RPMI8226 (cell line): ENCODE measurements at places on chromosomes 1 and 21.

DNA sequence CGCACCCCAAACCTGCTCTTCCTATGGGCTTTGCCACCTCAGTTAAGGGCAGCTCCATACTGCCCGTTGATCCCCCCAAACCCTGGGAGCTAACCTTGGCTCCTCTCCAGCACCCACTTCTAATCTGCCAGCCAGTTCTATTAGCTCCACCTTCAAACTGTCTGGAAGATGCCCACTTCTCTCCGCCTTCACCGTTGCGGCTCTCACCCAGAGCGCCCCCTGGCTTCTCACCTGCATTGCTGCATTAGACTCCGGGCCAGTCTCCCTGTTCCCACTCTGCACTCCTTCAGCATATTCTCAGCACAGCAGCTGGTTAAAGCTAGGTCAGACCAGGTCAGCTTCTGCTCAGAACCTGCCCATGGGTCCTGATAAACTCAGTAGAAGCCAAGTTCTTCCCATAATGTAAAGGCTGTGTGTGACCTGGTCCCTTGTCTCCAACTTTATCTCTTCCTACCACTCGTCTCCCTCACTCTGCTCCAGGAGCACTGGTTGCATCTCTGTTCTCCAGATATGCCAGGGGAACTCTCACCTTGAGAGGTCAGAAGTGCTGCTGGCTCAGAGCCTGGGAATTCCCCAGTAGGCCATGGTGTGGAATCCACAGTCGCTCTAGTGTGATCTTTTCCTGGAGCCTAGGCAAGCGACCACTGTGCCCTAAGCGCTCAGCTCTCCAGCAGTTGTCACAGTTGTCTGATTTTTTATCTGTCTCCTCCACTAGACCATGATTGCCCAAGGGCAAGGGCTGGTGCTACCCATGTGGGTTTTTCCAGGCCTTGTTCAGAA, 150.3 kb downstream of the HMGB4 start:
- DNase-seq = peak; percentile 39

DNA sequence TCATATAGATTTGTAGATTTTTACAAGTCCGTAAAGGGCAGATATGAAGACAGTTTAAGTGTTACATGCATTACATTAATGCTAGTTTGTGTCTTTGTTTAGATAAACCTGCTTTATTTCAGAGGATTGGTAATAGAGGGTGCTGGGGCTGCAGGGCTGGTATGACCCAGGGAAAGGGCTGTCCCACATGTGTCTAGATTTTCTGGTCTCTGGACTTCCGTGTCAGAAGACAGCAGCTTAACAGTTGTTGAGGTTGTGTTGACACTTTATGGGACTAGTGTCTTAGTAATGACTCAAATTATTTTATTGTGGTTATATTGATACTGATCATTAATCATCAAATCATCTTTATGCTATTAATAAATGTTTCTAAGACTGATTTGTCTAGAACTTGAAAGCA, 10.1 kb downstream of the PRDM2 start:
- no peak for DNase-seq

GRCh38 chr1:168821434-168821833, 92.4 kb upstream of the DPT start:
- no peak for DNase-seq

- DNase-seq = no peak
These were observed 51.1 kb downstream of the SLC16A1 start for GRCh38 chr1:112904831-112905261.

DNA sequence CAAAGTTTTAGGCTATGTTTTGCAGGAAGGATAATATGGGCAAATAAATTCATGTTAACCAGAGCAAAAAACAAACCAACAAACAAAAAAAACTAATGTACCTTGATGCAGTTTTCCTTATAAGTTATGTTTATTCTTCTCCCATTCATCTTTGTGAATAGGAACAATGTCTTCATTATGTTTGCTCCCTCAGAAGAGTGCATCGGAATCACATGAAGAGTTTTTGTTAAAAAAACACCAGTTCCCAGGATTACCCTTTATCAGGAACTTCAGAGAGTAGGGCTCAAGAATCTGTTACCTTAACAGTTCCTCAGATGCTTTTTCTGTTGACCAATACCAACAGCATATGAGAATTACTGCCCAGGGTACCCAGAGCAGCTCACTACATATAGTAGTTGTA, 14.6 kb upstream of the PRRC2C start:
- no peak for DNase-seq

GRCh38 chr21:34736116-34736874, 67.5 kb downstream of the CLIC6 start:
- DNase-seq = no peak

DNA sequence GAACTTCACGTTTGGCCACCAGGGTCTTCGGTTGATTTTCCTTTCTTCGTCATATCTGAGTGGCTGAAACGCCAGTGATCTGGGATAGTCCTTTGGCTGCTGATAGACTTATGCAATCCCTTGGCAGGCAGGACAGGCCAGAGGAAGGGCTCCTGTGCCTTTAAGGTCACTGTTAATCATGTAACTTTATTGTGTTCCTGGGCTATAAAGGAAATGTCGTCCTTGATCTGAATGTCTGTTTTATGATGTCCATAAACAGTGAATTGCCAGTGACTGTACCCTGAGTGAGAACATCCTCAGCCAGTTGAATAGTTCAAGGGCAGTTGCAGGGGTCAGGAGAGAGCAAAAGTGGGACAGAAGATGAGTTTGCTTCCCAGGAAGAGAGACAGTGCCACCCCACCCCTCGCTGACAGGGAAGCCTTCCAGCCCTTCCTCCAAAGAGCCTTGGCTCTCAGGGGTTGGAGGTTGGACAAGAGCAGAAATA, 68.0 kb downstream of the PDE9A start:
- DNase-seq = no peak

- DNase-seq = no peak
These were observed 23.7 kb downstream of the KCNC4 start for GRCh38 chr1:110233861-110234260.

- no peak for DNase-seq
These were observed 14.4 kb downstream of the SLC41A1 start for GRCh38 chr1:205798577-205798976.

DNA sequence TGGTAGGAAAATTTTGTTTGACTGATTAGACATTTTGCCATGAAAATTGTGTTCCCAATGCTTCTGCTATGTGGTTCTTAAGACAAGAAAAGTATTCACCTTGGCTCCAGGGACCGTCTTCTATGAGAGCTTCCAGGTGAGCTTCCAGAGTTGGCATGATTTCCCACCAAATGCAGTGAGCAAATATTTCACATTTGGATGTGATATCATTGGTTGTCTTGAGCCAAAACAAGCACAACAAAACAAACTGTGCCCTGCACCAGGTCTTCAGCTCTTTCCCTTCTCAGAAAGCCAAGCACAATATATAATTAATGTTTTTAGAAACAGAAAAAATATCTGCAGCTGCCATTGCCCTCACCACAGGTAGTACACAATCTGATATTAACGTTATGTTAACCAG, 1009.0 kb downstream of the PLA2G4A start:
- no peak for DNase-seq

- DNase-seq = no peak
These were observed 113.7 kb downstream of the ZNF281 start for GRCh38 chr1:200296091-200296661.

DNA sequence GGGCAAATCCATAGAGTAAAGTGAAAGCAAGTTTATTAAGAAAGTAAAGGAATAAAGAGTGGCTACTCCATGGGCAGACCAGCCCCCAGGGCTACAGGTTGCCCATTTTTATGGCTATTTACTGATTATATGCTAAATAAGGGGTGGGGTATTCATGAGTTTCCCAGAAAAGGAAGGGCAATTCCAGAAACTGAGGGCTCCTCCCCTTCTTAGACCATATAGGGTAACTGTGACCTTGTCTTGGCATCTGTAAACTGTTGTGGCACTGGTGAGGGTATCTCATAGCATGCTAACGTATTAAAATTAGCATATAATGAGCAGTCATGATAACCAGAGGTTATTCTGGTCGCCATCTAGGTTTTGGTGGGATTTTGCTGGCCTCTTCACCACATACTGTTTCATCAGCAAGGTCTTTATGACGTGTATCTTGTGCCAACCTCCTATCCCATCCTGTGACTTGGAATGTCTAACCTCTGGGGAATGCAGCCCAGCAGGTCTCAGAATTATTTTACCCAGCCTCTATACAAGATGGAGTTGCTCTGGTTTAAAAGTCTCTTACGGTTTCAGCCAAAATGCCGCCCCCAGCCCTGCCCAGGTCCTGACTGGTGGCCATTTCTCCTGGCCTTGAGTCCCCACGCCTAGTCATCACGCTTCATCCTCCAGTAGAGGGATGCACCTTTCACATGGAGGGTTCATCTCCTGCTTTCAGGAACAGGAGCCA, 982 bp upstream of the TRIM17 start:
- no peak for DNase-seq

DNA sequence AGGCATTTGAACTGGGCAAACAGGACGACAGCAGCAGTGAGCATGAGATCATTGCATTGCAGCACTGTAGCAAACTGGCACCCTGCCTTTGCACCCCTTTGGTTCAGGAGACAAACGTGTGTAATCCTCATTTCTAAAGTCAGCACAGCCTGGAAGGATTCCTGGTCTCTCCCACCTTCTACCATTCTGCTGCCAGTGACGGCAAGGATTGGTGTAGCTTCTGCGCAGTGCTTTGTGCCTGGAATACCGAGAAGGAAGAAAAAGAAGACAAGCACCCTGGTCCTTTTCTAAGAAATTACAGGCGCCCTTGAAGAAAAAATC, 805.3 kb downstream of the USP25 start:
- no peak for DNase-seq

GRCh38 chr1:47701741-47702515, 264.1 kb downstream of the FOXD2 start:
- DNase-seq = no peak

- peak; percentile 11 for DNase-seq
These were observed 4.9 kb upstream of the SLC44A5 start for GRCh38 chr1:75615613-75616435.

DNA sequence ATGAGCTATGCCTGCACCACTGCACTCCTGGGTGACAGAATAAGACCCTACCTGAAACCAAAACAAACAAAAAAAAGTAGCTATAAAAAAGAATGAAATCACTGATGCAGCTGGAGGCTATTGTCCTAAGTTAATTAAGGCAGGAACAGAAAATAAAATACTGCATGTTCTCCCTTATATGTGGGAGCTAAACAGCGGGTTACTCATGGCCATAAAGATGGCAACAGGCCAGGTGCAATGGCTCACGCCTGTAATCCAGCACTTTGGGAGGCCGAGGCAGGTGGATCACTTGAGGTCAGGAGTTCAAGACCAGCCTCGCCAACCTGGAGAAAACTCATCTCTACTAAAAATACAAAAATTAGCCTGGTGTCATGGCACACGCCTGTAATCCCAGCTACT, 152.7 kb downstream of the PIK3R3 start:
- no peak for DNase-seq

- peak; percentile 19 for DNase-seq
These were observed 961 bp downstream of the RBM15 start for GRCh38 chr1:110340207-110340468.

GRCh38 chr21:42725416-42725930, 72.1 kb downstream of the PDE9A start:
- no peak for DNase-seq

- peak; percentile 85 for DNase-seq
These were observed 102.1 kb downstream of the TYW3 start for GRCh38 chr1:74835051-74835450.

GRCh38 chr21:33026443-33026858, 716 bp downstream of the OLIG2 start:
- no peak for DNase-seq

DNA sequence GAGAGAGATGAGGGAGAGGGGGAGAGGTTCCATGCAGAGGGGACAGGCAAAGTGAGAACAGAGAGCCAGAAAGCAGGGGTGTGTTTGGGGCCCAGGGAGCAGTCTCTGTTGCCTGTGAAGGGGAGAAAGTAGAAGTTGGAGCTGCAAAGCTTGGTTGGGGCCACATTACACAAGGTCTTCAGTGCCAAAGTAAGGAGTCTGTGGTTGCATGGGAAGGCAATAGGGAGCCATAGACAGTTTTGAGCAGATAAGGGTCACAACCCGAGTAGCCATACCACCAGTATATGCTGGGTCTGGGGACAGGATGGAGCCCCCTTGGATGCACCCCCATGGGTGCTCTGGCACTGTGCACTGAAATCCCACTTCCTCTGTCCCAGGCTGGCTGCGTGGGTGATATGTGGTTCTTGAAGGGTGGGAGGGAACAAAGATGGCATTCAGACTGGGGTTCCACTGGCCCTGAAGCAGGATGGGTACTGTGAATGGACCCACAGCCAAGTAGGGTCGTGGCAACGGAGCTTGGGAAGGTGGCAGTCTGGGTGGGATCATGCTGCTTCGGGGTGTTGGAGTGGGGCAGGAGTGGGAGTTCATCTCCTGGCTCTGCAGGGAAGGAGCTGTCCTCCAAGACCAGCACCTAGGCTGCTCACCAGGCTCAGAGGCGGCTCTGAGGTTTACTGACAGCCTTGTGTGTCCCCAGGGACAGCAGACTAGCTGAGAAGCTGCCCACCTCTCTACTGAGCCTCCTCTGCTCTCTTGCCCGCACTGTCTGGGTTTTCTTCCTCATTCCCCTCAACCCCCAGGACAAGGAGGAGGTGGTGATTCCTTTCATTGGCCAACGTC, 12.1 kb downstream of the DRAXIN start:
- DNase-seq = no peak

- no peak for DNase-seq
These were observed 9.4 kb upstream of the MT1HL1 start for GRCh38 chr1:237013608-237014007.

GRCh38 chr21:32413015-32413504, 554 bp downstream of the EVA1C start:
- DNase-seq = no peak

GRCh38 chr1:4071653-4072052, 171.6 kb upstream of the C1orf174 start:
- peak; percentile 46 for DNase-seq

DNA sequence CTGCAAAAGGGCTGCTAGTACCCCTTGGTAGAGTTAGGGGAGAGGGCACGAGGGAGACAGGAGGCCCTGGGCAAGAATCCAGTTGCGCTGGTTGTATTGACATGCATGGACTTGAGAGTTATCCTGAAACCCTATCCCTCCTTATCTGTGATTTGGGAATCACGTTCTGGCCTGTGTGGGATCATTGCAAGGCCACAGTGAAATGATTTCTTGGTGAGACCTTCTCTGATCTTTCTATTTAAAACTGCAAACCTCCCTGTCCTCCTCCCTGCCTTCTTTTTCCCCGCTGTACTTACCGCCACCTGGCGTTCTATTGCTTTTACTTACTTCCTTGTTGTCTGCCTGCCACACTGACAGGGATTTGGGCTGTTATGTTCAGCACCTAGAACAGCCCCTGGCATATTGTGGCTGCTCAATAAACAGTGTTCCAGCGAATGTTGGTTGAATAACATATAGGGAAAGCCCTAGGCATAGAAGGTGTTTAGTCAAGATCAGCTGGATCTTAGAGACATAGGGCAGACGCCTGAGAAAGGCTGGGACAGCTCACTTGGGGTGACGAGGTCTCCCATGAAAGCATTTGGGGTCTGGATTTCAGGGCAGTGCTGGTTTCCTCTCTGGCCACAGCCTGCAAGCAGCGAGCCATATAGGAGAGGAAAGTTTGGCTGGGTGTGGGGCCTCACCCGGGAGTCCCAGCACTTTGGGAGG, 25.6 kb downstream of the ALPL start:
- DNase-seq = peak; percentile 75

- DNase-seq = no peak
These were observed 3.8 kb downstream of the OR10K2 start for GRCh38 chr1:158422212-158422611.
